Hematopoietic multipotent progenitor cell treated with erythropoietin and hydrocortisone succinate and interleukin-3 and kit ligand, for 15 days (in vitro differentiated cells): ENCODE measurements at places on chromosomes 7 and 10.

DNA sequence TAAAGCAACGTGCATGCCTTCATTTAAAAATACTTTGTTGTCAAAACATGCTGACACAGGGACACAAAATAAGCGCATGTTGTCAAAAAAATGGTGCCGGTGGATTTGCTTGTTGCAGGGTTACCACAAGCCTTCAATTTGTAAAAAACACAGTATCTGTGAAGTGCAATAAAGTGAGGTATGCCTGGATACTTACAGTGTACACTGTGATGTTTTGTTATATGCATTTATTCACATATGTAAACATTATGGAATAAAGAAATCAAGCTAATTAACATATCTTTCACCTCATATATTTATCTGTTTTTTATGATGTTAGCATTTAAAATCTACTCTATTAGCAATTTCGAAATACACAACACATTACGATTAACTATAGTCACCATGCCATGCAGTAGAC lies 202.6 kb upstream of the FZD8 start:
- no peak for DNase-seq

DNA sequence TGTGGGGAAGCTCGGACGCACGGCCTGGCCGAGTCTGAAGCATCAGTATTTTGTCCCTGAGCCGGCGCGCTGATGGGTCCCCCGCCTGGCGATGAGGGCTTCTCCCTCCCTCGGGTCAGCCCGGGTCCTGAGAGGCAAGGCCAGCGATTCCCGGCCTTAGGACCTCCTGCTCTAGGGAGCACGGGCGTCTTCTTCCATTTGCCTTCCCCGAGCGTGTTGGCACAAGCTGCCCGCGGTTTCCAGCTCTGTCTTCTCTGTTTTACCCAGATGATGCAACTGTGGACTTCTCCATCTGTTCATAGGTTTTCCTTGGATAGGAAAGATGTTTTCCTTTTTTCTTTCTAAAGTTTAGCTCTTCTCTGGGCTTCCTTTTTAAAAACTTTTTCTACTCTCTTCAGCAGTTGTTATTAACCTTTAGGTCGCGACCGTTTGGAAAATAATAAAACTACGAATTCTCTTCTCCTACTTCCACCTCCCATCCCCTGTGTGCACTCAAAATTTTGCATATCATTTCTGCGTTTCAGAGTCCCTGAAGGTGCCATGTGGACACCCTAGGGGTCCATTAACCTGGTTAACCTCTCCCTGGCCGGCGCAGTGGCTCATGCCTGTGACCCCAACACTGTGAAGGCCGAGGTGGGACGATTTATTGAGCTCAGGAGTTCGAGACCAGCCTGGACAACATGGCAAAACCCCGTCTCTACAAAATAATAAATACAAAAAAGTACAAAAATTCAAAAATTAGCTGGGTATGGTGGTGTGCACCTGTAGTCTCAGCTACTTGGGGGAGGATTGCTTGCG lies 1.4 kb upstream of the SLC25A28 start:
- DNase-seq = no peak

GRCh38 chr7:24054236-24054635 lies 229.8 kb upstream of the NPY start:
- no peak for DNase-seq

GRCh38 chr10:94500063-94500462 lies 45.5 kb upstream of the HELLS start:
- no peak for DNase-seq

GRCh38 chr7:80768756-80769155 lies 130.3 kb downstream of the CD36 start:
- no peak for DNase-seq

DNA sequence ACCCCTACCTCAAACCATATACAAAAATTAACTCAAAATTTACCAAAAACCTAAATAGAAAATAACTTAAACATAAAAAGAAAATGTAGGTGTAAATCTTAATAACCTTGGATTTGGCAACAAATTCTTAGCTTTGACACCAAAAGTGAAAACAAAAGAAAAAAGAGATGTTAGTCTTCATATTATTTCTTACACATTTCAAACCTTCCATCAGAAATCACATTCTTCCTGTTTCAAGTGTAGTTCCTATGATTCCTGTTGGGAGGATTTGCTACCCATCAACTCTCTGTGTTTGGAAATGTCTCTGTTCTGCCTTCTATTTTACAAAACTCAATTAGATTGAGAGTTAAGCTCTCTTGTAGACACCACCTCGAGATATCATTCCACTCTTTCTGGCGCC lies 62.0 kb downstream of the GNA12 start:
- DNase-seq = no peak

- DNase-seq = no peak
Observed at GRCh38 chr10:102982296-102982695, 64.2 kb downstream of the CNNM2 start.

DNA sequence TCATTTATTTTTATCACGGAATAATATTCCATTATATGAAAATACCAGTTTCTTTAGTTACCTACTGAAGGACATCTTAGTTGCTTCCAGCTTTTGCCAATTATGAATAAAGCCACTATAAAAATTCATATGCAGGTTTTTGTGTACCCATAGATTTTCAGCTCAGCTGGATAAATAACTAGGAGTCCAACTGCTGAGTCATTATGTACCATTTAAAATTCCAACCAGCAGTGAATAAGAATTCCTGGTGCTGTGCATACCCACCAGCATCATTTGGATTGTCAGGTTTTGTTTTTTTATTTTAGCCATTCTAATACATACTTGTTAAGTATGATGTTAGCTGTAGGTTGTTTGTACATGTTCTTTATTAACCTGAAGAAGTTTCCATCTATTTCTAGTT lies 14.5 kb downstream of the FAM24B start:
- no peak for DNase-seq

DNA sequence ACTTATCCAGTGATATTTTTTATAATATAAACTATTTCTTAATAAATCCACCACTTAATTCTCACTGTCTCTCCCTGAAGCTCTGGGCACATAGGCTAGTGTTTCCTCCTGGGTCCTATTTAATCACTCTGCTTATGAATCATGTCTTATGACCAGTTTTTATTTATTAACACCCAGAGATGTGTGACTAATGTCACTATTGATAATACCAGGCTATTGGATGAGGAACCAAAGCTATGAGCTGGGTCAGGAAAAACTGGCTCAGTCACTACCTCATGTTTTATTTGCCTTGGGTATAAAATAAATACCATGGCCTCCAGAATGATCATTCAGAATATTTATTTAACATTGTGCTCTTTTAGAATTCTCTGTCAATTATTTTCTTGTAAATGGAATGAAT lies 5.2 kb downstream of the SEMA3E start:
- no peak for DNase-seq

GRCh38 chr7:99557940-99558305 lies 519 bp upstream of the ZNF655 start:
- no peak for DNase-seq

DNA sequence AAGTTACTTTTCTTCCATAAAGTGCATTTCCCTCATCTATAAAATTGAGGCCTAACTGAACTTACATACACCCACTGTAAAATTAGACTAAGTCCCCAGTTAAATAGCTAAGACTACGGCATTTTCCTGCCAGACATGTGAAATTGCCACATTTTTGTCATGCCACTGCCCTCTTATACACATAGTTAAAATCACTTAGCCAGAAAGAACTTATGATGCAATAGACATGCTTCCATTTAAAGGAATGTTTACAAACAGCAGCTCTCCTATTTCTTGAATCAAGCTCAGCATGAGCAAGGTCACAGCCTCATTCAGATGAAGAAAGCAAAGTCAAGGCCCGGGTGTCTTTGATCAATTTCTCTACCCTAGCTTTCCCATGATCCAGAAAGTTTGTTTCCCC lies 175.7 kb downstream of the LRRN3 start:
- no peak for DNase-seq

DNA sequence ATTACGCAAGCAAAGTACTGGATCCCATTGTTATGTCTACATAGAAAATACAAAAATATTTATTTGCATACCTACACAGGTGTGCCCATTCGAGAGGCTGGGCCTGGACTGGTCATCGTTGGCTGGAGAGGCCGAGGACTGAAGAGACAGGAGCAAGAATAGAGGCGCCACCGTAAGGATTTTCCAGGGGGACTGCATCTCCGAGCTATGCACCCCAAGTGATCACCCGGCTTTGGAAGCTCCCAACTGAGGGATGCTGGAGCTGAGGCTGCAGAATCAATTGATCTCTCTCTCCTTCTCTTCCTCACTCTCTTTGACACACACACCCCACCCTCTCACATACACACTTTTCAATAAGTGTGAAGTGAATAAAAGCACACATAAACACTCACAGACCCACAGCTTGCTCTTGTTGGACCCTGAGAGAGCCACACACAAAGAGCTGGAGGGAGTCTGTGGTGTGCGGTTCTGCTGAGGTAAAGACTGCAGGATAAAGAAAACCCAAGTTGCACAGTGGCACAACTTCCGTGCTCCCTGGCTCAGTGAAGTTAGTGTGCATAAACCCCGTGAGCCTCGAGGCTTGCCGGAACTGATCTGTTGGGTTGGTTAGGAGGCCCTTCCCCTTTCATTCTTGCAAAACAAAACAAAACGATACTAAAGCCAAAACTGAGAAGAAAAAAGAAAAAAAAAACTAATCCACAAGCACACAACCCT lies at the start of gene AOAH:
Gene AOAH (minus strand): TSS at position 544 of the 714 bp plus-strand sequence. CDS start 346 bp downstream, at position 198.
- DNase-seq = no peak

DNA sequence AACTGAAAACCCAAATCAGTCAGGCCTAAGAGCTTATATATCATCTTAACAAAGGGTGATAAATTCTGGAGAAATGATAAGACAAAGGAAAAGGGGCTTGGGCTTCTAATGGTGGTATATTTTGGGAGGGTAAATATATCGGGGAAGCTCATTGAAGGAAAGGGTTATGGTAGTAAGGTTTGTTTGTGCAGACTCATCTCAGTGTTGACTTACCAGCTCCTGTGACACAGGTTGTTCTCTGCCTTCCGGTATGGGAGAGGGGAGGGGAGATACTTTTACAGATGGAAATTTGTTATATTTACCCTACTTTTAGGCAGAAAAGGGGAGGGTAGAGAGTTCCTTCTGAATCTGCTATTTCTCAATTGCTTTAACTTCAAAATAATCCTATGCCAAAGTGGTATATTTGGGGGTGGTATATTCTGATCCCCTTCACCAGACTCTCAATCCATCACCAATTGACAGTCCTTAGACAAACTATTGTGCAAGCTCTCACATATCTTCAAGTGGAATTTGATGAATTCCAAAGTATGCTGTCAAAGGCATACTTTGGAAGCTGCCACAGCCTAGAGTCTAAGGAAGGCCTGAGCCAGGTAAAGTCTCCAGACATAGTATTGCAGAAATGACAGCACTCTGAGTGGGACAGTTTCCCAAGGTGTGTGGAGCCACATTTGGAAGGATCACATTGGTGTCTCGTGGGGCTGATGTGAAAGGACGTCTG lies 13.3 kb upstream of the PAPSS2 start:
- DNase-seq = no peak

DNA sequence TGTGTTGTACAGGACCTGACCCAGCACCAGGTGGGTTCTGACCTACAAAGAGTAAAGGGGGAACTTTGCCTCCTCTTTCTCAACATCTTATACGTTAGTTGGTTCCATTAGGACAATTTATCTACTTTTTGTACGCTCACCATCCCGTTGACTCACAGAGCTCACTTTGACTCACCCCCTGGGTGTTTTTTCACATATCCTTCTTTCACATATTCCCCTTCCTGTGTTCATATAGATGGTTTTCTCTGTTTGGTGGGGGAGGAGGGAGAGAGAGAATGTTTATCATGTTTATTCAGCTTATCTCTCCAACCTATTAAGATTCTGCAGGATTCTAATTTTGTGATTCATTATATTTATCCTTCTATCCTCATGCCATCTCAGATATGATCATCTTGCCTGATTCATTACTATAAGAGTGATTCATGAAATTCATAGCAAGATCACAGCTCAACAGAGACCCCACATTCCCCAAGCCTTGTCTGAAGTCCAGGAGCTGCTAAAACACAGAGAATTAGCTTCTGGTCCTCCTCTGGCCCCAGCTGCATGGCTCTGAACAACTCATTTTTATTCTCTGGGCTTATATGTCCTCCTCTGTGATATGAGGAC lies 37.2 kb downstream of the PRSS2 start:
- no peak for DNase-seq

DNA sequence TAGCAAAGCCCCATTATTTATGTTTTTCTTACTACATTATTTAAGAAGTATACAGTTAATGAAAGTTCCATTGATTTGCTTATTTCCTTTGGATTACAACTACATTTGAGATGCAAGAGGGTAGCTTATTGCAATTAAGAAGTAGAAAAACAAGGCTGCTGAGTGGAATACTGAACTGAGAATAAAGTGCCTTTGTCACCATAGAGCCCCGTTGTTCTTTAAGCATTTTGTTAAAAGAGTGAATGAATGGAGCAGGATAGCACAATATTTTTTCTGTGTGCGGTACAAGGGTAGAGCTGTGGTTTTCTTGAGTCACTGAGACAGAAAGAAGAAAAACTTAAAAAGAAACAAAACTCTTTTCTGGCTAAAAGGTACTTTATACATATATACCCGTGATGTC lies 45.6 kb downstream of the ZNF277 start:
- DNase-seq = no peak

GRCh38 chr10:16662923-16663322 lies 141.2 kb upstream of the C1QL3 start:
- DNase-seq = no peak

GRCh38 chr7:107207459-107207858 lies 38.7 kb downstream of the HBP1 start:
- DNase-seq = no peak

DNA sequence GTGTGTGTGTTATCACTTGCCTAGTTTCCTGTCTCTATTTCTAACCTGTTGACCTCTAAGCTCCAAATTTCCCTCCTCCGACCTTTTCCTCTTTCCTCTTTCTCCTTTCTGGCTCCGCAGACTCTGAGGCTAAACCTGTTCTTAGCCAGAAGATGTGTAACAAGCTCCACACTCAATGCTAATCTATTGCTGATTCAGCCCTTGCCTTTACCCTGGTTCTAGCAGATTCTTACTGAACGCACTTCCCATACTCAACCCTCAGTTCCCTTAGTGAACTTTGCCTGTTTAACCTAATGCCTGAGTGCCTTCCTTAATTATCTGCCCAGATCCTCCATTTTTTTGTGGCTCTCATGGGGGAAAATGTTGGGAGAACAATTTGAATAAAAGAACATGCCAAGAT lies 30.0 kb upstream of the SGMS1 start:
- DNase-seq = no peak

DNA sequence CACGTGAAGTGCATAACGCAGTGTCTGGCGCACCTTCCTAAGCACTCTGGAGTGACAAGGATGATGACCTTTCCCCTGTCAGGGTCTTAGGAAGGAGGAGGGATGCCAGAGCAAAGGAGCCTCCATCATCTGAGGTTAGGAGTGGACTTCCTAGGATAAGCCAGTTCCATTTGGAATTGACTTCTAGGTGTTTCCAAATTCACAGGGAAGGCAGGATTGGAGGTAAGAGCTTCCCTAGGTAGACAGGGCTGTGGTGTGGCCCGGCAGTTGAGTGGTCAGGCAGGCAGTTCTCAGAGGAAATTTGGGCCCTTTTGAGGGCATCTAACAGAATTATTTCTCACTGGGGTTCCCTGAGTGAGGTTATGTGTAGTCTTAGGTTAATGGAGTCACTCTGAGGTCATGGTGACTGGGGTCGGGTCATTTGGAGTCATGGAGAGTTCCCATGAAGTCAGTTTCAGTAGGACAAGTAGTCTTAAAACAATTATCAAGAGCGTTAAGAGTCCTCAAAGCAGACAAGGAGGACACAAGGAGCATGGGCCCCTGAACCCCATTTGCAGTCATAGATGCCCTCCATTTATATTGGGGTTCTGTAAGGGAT lies 8.2 kb downstream of the PPIF start:
- no peak for DNase-seq
